ENCODE measurements at places on chromosomes 6 and 20.

DNA sequence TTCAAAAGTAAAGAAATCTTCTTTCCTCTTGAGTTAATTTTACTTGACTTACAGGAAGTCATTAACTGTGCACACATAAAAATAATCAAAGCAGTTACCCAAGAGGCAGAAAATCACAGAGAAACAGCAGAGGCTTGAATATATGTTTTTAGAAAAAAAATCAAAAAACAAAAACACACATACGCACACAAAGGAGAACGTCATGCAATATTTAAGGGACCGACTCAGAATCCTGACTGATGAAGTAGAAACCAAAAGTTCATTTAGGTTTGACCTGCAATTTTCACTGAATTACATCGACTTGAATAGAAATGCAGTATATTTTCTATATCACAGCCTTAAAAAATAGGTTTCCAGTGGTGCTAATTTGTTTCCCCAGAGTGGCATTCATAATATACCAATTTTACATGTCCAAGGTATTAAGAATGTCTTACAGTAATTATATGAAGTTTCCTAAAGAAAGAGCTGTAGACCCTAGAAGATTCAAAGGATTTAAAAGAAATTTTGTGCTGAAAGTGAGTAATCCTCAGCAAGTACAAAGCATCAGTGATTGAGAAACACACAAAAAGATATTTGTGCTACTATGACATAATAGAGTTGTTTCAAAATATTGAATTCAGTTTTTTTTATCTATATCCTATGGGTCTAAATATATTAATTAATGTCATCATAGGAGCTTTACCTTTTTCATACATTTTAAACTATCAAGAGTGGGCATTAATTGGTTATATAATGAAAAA is 358.5 kb upstream of the RUNX2 start:
- DNase-seq = no peak

- no peak for DNase-seq
Measured at GRCh38 chr6:1821513-1822183, 211.9 kb downstream of the FOXC1 start.

DNA sequence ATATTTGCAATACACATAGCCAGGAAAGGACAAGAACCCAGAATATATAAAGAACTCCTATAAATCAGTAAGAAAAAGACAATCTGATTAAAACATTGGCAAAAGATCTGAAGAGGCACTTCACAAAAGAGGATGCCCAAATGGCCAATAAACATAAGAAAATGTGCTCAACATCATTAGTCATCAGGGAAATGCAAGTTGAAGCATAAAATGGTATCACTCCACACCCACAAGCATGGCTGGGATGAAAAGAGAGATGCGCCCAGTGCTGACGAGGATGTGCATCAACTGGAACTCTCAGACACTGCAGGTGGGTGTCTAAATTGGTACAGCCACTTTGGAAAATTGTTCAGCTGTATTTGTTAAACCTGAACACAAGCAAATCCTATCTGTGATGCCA is 42.4 kb upstream of the MLN start:
- DNase-seq = no peak

DNA sequence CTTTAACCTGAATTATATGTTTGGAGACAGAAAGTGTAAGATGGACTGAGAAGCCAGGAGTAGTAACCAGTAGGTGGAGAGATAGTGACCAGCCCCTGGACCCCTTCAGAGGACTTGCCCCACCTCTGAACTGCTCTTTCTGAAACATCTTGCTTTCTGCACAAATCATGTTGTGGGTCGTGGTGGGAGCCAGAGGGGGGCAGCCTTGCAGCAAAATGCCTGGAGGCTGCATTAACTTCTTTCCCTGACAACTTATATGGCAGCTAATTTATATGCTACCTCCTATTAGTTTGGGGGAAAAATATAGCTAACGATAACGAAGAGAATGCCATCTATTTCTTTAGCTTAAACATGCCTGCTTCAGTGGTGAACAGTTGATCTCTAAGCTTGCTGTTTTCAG is 859.8 kb downstream of the MAFB start:
- no peak for DNase-seq

- DNase-seq = no peak
Measured at GRCh38 chr6:118589186-118589585, 41.1 kb downstream of the PLN start.

DNA sequence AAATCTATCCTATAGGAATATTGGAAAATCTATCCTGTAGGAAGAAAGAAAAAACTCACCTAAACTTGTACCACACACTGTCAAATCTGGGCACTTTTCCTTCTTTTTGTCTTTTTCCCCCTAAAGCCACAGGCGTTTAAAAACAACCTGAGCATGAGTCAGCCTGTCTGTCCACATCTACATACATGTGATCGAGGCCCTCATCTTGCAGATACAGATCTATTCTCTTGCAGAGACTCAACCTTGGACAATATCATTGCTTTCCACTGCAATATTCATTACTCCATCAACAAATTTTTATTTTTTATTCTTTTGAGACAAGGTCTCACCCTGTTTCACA is 95.9 kb upstream of the IYD start:
- DNase-seq = no peak

GRCh38 chr6:138419766-138420165 is 15.7 kb downstream of the HEBP2 start:
- no peak for DNase-seq

- DNase-seq = no peak
Measured at GRCh38 chr6:16999491-17000436, 102.1 kb upstream of the STMND1 start.

- no peak for DNase-seq
Measured at GRCh38 chr20:6715401-6715941, 52.0 kb upstream of the BMP2 start.

- no peak for DNase-seq
Measured at GRCh38 chr20:62437927-62438326, 10.6 kb upstream of the RBBP8NL start.

GRCh38 chr20:62505337-62506045 is 29.7 kb upstream of the GATA5 start:
- no peak for DNase-seq

DNA sequence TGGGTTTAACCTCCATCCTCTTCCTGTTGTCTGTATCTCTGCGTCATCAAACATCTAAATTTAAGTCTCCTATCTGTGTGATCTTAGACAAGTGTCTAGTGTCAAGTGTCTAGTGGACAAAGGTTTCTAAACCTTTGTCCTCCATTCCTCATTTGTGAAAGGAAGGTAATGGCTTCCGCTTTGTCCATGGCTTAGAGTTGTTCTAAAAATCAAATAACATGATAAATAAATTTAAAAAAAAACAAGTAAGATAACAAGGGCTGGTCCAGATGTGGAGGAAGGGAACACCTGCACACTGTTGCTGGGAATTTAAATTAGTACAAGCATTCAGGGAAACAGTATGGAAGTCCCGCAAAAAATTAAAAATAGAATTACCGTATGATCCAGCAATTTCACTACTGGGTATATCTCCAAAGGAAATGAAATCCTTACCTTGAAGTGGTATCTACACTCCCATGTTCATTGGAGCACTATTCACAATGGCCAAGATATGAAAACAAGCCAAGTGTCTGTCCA is 17.6 kb upstream of the SERPINB1 start:
- no peak for DNase-seq

- DNase-seq = no peak
Measured at GRCh38 chr6:56727097-56727850, 84.6 kb upstream of the DST start.

DNA sequence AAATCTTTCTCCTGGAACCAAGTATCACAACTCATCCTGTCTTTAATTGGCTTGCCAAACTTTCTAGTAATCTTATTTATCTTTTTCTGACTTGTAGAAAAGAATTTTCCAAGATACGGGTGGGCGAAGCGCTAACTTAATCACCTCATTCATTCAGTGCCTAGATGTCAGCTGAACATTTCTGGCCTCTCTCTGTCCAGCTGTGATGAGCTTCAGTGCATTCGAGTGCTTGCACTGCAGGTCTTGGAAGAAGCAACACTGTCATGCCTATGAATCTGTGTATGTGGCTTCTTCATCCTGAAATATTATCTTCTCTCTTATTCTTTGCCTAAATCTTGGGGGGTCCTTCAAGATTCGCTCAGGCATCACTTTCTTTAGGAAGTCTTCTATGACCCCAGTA is 16.3 kb upstream of the ENPP1 start:
- DNase-seq = no peak

DNA sequence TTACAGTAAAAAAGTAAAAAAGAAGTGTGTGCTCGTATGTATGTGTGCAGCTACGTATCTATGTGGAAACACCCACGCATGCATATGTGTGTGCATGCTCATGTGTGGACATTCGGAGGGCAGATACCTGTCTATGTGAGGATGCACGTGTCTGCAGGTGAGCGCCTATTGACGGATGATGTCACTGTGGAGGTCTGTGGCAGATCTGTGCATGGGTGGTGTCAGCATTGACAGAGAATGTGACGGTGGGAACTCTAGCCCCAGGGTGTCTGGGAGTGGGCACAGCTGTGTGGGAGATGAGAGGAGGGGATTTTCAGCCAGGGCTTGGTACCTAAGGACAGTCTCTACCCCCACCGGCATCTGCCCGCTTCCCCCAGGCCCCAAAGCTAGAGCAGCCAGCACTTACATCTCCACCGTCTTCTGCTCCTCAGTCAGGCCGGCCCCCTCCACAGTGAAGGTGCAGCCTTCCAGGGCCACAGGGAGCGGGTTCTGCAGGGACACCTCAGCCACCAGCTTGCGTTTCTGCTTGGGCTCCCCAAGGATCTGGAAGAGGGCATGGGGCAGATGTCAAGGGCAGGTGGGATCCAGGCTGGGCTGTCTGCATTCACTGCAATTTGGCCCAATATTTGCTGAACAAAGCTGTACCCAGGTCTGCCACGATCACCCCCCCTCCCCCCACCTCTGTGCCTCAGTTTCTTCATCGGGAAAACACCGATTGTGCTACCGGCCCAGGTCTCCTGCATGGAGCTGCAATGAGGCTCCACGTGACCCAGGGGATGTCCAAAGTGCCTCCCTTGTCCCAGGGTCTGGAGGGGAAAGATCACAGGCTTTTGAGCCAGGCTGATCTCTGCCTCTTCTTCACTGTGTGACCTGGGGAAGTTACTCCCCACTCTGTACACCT is 34.1 kb downstream of the TGM2 start:
- no peak for DNase-seq

DNA sequence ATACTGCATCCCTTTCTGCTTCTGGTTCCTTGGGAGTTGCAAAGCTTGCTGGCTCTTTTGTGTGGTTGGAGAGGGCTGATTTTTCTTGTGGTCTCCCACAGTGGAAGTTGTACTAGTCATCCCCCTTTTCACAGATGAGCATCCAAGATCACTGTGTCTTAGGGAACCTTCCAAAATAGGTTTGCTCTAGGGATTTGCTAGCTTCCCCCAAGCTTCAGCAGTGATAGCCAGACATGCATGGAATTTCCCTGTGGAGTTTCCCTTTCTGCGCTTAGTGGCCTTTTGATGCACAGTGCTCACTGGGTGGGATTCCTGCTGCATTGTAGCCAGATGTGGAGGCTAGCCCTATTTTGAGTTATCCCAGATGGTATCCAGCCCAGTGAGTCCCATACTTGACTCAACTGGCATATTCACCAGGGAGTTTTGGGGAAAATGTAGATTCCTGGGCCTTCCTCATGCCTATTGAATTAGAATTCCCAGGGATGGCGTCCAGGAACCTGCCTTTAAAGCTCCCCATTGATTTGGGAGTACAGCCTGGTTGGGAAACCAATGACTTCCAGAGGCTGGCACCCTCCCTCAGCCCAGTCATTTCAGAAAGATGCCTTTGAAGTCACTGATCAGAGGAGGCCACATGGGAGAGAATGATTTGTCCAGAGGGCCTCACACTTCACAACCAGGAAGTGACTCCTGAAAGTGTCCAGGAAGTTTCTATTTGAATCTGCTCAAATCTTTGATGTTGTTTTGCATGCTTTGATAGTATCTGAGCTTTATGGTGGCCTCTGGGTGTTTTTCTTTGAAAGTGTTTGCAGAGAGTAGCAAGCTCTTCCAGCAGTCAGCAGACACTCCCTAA is 25.9 kb downstream of the PPARD start:
- no peak for DNase-seq

DNA sequence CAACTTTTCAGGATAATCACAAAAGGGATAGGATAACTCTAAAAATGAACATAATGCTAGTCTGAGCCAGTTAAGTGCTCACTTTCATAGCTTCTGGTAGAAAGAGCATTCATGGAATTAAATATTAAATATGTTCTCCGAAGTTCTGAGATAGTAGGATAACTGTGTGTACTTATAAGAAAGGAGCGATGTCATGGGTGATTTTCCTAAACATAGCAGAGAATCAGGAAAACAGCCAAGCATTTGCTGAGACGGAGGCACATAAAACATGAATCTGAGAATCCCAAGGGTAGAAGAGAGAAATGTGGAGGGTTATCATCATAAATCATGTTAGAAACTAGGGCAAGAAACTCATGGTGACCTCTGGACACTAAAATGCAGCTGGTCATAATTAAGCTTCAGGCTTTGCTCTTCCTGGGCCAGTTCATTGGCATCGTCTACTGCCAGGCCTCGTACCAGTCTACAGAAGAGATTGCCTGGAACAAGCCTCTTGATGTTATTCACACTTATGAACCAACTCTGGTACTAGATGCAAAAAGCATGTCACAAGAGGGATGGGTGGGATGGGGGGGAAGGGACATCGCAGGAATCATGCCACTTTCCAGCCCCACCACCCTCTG is 436.6 kb downstream of the PRKN start:
- DNase-seq = no peak

GRCh38 chr6:100311707-100312251 is 152.9 kb downstream of the SIM1 start:
- DNase-seq = no peak

DNA sequence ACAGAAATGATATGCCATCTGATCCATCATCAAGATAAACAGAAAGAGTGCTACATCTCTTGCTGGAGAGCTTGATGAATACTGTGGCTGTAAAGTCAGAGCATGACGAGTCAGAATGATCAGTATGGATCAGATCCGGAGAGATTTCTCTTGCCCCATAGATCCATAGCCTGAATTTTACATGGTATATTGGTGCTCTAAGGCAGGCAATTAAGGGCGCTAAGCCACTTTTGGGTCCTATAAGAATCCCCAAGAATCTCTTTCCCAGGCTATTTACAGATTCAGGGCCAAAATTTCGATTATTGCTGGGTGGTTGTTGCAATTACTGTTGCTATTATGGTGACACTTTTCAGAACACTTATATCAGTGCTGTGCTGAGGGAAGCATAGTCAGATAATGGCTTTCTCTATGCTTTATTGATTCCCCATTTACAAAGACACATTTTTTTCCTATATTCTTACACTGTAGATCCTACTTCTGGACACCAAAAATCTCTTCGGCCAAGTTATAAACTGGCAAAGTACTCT is 94.4 kb downstream of the ADGRB3 start:
- DNase-seq = no peak

GRCh38 chr6:17132967-17133366 is 31.1 kb downstream of the STMND1 start:
- DNase-seq = no peak

All from activated CD4-positive, alpha-beta T cell treated with anti-CD3 and anti-CD28 coated beads for 4 hours (primary cell).